Activated CD4-positive, alpha-beta T cell treated with anti-CD3 and anti-CD28 coated beads for 4 hours (primary cell): ENCODE measurements at places on chromosomes 11 and 22.

GRCh38 chr22:34454598-34454997 lies 534.3 kb upstream of the LARGE1 start:
- no peak for DNase-seq

GRCh38 chr11:32884023-32884422 lies 8.6 kb upstream of the QSER1 start:
- DNase-seq = no peak

DNA sequence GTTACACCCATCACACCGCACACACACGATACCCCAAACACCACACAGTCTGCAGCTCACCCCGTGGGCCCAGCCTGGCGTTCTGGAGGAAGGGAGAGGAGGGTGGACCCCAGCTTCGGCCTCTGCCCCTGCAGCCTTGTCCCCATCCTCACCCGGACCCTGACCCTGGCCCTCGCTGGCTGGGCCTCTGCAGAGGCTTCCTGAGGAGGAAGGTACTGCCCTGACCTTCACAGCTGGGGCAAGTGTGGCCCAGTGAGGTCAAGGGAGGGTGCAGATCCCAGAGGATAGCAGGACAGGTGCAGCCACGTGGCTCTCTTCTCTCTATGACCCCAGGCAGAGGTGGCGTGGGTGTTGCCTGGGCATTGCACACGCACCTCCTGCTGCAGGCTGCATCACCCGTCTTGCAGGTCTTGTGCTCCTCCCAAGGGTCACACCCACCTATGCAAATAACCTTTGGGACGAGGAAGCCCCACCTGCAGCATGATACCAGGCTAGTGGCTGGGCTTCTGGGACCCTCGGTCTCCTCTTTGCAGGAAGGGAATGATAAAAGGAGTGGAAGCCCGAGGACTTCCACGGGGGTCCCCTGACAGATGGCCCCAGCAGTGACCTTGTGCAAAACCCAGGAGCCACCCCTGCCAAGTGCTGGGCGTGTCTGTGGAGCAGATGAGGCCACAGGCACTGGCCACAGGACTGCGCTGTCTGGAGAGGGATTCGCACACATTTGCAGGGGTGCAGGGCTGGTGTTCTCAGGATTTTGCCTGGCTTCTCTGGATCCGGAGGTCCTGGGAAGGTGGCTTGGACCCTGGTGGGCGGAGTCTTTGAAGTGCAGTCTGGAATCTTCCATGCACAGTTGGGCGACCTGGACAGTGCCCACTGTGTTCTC lies 1241.5 kb downstream of the BRD1 start:
- DNase-seq = no peak

DNA sequence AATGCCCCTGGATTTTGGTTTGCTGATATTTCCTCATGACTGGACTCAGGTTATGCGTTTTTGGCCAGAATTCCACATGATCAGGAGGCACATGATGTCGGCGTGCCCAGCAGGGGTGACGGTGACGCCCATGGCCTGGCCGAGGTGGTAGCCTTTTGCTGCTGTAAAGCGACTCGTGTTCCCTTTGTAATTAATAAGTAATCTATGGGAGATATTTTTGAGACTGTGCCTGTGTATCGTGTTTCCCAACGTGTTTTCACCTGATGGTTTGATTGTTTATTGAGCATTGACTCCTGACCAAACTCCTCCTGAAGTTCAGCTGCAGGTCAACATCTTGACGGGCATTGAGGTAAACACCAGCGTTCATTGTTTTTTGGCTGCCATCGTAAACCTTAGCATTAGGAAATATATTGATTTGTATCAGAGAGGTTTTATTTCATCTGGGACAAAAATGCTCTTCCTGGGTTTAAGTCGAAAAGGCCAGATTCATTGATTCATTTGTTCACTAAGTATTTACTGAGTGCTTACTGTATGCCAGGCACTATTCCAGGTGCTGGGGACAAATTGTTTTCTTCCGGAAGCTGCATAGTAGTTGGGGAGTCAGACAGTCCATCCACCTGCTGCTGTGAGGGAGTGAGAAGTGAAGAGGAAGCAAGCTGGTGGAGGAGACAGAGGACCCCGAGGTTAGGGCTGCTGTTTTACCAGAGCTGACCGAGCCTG lies 23.6 kb downstream of the DCPS start:
- DNase-seq = no peak

DNA sequence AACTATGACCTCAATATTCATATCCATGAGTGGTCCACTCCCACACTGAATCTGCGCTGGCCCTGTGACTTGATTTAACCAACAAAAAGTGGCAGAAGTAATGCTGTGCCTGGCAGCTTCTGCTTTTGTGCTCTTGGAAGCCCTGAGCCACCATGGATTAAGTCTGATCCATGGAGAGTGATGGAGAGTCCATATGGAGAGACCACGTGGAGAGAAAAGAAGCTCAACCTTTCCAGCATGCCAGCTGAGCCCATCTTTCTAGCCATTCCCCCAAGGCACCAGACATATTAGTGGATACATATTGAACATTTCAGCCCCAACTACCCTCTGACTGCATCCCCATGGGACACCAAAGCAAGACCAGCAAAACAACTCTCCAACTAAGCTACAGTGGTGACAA lies 16.0 kb downstream of the LRRC55 start:
- no peak for DNase-seq
